ENCODE measurements at places on chromosomes 4 and X. TPM values are rescaled to one million over a fixed set of nuclear protein-coding genes. Genes with fewer than 3 reads are reported as not detected.

- no peak for DNase-seq
- H3K36me3 ChIP-seq = no peaks in the 10 kb centered on the region
- no peaks in the 10 kb centered on the region for H3K27me3 ChIP-seq
- H3K4me3 ChIP-seq = no peak overlapping the region
Measured at GRCh38 chrX:144601010-144601409, 646.3 kb upstream of the SPANXN1 start.

Gene FRAS1
- total RNA-seq = not detected

DNA sequence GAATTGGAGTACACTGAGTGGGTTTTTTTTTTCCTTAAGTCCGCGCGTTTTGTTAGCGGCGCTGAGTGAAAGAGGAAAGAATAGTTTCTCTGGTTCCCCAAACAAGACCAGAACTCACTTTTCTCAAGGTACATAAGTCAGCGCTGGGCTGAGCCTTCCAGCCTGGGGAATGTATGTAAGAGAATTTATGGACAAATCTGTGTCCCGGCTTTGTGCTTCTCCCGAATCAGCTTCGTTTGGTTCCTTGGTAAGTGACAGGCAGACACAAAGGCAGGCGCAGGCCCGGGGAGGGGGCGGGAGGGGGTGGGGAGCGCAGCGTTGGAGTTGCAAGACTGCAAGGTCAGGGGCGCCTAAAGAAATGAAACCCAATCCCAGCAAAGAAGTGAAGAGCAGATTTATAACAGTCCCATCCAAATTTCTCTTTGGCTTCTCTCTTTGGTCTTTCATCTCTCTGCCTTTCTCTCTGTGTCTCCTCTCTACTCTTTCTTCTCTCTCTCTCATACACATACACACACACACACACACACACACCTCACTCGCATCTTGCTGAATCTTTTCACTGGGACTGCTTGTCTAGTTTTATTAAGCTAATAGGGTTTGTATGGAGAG is 981 bp downstream of the TET2 start:
- peaks cover 30% of the 10 kb centered on the region for H3K4me1 ChIP-seq
- no peaks in the 10 kb centered on the region for H3K36me3 ChIP-seq
- H3K27ac ChIP-seq = peak overlapping the region; percentile 92
- DNase-seq = peak; percentile 3
- H3K27me3 ChIP-seq = no peaks in the 10 kb centered on the region

GRCh38 chrX:119726900-119727555 is 31.4 kb upstream of the SOWAHD start:
- peak; percentile 51 for DNase-seq
- H3K4me1 ChIP-seq = no peaks in the 10 kb centered on the region
- no peak overlapping the region for H3K4me3 ChIP-seq
- H3K27me3 ChIP-seq = no peaks in the 10 kb centered on the region

GRCh38 chr4:6392407-6392806 is 80.0 kb downstream of the PPP2R2C start:
- no peak for DNase-seq
- no peak overlapping the region for H3K4me3 ChIP-seq
- no peaks in the 10 kb centered on the region for H3K27me3 ChIP-seq
- H3K4me1 ChIP-seq = no peaks in the 10 kb centered on the region

Gene SATL1
- not detected for total RNA-seq

Gene PALLD
- 0.35 TPM for total RNA-seq

Gene UCP1
- not detected for total RNA-seq

GRCh38 chrX:71366674-71367256 is 608 bp downstream of the TAF1 start:
- peaks cover 19% of the 10 kb centered on the region for H3K4me1 ChIP-seq
- no peaks in the 10 kb centered on the region for H3K27me3 ChIP-seq

DNA sequence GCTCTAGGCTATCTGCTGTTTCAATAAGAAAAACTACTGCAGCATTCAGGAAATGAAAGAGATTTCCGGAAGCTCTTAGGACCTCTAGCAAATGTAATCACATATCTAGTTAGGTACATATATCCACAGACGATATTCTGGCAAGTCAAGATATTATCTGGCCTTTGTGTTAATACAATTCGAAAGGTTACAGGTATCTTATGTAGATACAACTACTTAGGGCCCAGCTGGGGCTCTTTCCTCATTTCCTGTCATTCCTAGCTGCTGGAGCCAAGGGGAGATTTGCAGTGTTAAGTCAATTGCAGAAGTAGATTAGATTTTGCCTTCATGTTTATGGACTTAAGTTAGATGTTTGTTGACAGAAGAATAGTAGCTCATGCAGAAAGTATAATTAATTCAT is 299.5 kb downstream of the ARHGAP24 start:
- H3K27ac ChIP-seq = no peak overlapping the region
- H3K36me3 ChIP-seq = no peaks in the 10 kb centered on the region
- H3K27me3 ChIP-seq = no peaks in the 10 kb centered on the region
- no peaks in the 10 kb centered on the region for H3K4me1 ChIP-seq
- DNase-seq = no peak

Gene MID1
- total RNA-seq = not detected

- DNase-seq = no peak
- H3K4me3 ChIP-seq = no peak overlapping the region
- H3K36me3 ChIP-seq = no peaks in the 10 kb centered on the region
- no peaks in the 10 kb centered on the region for H3K27me3 ChIP-seq
Measured at GRCh38 chr4:134343081-134343480, 141.5 kb upstream of the PABPC4L start.

DNA sequence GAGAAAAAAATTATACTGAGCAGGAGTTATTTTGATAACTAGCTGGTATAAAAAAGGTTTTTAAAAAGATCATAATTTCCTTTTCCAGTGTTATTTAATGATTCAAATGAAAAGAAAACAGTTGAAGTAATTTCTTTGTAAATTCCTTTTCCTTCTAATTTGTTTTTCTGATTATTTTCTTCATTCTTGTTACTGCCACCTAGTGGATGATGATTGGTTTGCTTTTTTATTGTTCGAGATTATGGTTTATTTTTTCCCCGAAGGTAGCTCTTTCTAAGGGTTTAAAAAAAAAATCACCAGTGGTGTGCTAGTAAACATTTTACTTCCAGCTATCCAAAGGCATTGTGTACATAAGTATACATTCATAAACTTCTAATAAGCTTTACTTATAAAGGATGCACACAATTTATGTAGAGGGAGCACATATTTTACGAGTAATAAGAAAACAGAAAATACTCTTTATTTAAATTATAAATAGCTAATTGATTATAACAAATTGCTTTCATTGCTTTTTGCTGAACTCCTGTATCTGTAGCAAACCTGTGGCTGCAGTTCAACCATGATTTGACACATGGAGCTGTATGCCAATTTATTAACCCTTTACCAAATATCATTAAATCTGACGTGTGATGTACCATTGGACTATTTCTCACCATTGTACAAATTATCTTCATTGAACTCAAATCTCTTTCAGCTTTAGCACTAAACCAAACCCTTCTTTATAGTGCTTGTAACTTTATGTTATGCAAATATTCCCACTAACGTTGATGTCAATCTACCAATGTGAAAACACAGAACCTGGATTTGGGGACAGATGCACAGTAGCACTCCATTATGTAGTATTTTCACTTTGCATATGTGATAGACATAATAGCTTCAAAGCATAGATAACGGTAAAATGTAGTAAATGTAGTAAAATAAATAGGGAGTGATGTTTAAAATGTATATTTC is 97.8 kb upstream of the ANK2 start:
- H3K4me1 ChIP-seq = no peaks in the 10 kb centered on the region
- no peaks in the 10 kb centered on the region for H3K36me3 ChIP-seq
- H3K27me3 ChIP-seq = no peaks in the 10 kb centered on the region
- H3K4me3 ChIP-seq = no peak overlapping the region
- DNase-seq = no peak
- no peak overlapping the region for H3K27ac ChIP-seq

GRCh38 chr4:10734697-10735096 is 50.1 kb upstream of the CLNK start:
- H3K36me3 ChIP-seq = no peaks in the 10 kb centered on the region
- DNase-seq = no peak
- H3K4me1 ChIP-seq = no peaks in the 10 kb centered on the region

Gene RBM47
- 1.1 TPM for total RNA-seq

Measured in CD8-positive, alpha-beta memory T cell (primary cell).